CD4-positive, alpha-beta T cell treated with Interleukin-15 for 1 hour (primary cell): ENCODE measurements at places on chromosomes 6 and 20.
A peak's percentile ranks its signal among the peaks of the same experiment; 100 is the strongest.

GRCh38 chr20:61575151-61575937, 323.3 kb downstream of the CDH4 start:
- no peak for DNase-seq

GRCh38 chr6:41222513-41222912, 5.6 kb upstream of the TREML4 start:
- no peak for DNase-seq

- DNase-seq, result no peak
Observed at GRCh38 chr6:12968839-12969558, 252.4 kb downstream of the PHACTR1 start.

- no peak for DNase-seq
Observed at GRCh38 chr6:5705252-5705651, 301.5 kb downstream of the NRN1 start.

GRCh38 chr6:138509371-138509770, 10.1 kb upstream of the NHSL1 start:
- peak; percentile 39 for DNase-seq
